ENCODE measurements at places on chromosomes 6 and 20. TPM values are rescaled to one million over a fixed set of nuclear protein-coding genes. Genes with fewer than 3 reads are reported as not detected.

The LY6G6F gene
- 0.44 TPM for polyA plus RNA-seq

The SMLR1 gene
- 3.7 TPM for polyA plus RNA-seq

The ETV7 gene
- polyA plus RNA-seq: 0.44 TPM

The PDE10A gene
- polyA plus RNA-seq: 20.3 TPM

The PI3 gene
- polyA plus RNA-seq: not detected

The PRSS16 gene
- polyA plus RNA-seq: 0.67 TPM

The BPIFB6 gene
- not detected for polyA plus RNA-seq

The CBLN4 gene
- 1.8 TPM for polyA plus RNA-seq

The MYH7B gene
- polyA plus RNA-seq: 1.6 TPM

The ENPP1 gene
- 19.2 TPM for polyA plus RNA-seq

The COL21A1 gene
- 103 TPM for polyA plus RNA-seq

The PNPLA1 gene
- 1.7 TPM for polyA plus RNA-seq

The FKBP1C gene
- polyA plus RNA-seq: 0.89 TPM

The BNIP5 gene
- polyA plus RNA-seq: 0.10 TPM

The KLHDC3 gene
- 104 TPM for polyA plus RNA-seq

The SLC52A3 gene
- 3.3 TPM for polyA plus RNA-seq

The NOTCH4 gene
- 26.3 TPM for polyA plus RNA-seq

The OPRM1 gene
- polyA plus RNA-seq: not detected

The FAM217A gene
- polyA plus RNA-seq: 2.3 TPM

The DEFB132 gene
- not detected for polyA plus RNA-seq

The RNF39 gene
- polyA plus RNA-seq: 1.4 TPM

The MAP7 gene
- 32.4 TPM for polyA plus RNA-seq

The WFDC9 gene
- polyA plus RNA-seq: not detected

The CST2 gene
- 0.14 TPM for polyA plus RNA-seq

The DSP gene
- polyA plus RNA-seq: 99.5 TPM

The TRMT11 gene
- 30.5 TPM for polyA plus RNA-seq

The CRISP3 gene
- polyA plus RNA-seq: 0.17 TPM

The MANEA gene
- polyA plus RNA-seq: 29.1 TPM

The SLC44A4 gene
- 40.7 TPM for polyA plus RNA-seq

The EPHA7 gene
- 49.3 TPM for polyA plus RNA-seq

The HCRTR2 gene
- polyA plus RNA-seq: 0.35 TPM

The LAMA2 gene
- polyA plus RNA-seq: 39.6 TPM

The FAM50B gene
- polyA plus RNA-seq: 15.3 TPM

The MRPL18 gene
- polyA plus RNA-seq: 71.8 TPM

The ZSCAN16 gene
- polyA plus RNA-seq: 11.0 TPM

The FANCE gene
- 9.5 TPM for polyA plus RNA-seq

The SNPH gene
- polyA plus RNA-seq: 3.6 TPM

The IL17F gene
- polyA plus RNA-seq: 0.61 TPM

The SPATA2 gene
- 9.3 TPM for polyA plus RNA-seq

The PKIB gene
- 1.7 TPM for polyA plus RNA-seq

The HLA-DQB1 gene
- polyA plus RNA-seq: 11.4 TPM

The GDAP1L1 gene
- 0.24 TPM for polyA plus RNA-seq

The COQ3 gene
- 14.4 TPM for polyA plus RNA-seq

The ADGRB3 gene
- polyA plus RNA-seq: 3.6 TPM

The FAXC gene
- polyA plus RNA-seq: 5.1 TPM

The NHLRC1 gene
- polyA plus RNA-seq: 2.6 TPM

The ZDHHC14 gene
- 14.8 TPM for polyA plus RNA-seq

The PSMB1 gene
- 215 TPM for polyA plus RNA-seq

The MOG gene
- polyA plus RNA-seq: 0.20 TPM

The SUMO4 gene
- 1.7 TPM for polyA plus RNA-seq

The ROS1 gene
- polyA plus RNA-seq: 0.14 TPM

Measured in renal cortex interstitium (tissue), 15 donors.